ENCODE measurements at places on chromosomes 3 and 15.

DNA sequence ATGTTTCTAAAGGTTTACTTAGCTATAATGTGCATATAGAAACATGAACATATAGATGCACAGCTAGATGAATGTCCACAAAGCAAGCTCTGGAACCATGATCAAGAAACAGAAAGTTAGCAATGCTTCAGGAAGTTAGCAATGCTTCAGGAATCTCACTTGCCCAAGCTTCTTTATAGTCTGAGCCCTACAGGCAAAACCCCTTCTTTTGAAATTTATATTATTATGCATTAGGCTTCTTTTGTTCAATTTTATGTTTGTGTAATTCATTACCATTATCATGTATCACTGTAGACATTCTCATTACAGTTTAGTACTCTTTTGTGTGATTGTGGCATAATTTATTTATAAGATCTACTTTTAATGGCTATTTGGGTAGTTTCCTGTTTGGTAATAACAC is 286.4 kb upstream of the BCHE start:
- no peak for DNase-seq

DNA sequence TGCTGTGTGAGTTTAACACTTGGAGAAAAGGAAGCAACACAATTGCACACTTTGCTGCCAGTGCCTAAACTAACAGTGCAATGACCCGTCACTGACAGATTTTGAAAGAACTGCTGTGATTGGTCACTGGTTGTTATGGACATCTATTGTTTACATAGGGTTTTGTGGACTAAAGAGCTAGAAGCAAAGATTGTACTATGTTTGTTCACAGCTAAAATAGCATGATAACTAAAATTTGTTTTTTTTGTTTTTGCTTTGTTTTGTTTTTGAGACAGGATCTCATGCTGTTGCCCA is 112.4 kb upstream of the GOLGA8J start:
- DNase-seq, result peak; percentile 30

DNA sequence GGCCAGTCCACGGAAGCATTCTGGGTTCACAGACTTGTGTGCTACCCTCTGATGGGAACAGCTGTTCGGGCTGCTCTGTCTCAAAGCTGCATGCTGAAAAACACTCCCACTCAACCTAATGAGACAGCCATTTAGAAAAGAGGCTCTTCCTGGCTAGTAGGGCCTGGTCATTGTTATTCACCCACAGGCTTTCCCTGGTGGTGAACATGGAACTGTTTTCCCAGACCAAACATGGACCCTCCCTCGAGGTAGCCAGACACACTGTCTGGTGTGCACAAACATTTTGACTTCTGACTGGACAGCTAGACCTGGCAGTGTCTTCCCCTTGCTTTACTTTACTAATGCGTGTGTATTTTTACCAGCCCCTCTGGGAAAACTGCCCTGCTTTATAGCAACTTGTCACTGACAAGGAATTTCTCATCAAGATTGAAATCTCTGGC is 39.0 kb downstream of the MECOM start:
- no peak for DNase-seq

GRCh38 chr3:184703657-184704056 is 8.2 kb downstream of the MAGEF1 start:
- DNase-seq, result no peak

GRCh38 chr3:174342171-174342570 is 517.0 kb upstream of the NAALADL2 start:
- no peak for DNase-seq

GRCh38 chr15:68346979-68347378 is 69.4 kb downstream of the FEM1B start:
- DNase-seq, result no peak

- DNase-seq, result no peak
Measured at GRCh38 chr3:194851941-194852340, 166.3 kb downstream of the FAM43A start.

GRCh38 chr3:49238274-49239127 is 38.5 kb downstream of the C3orf62 start:
- DNase-seq, result no peak

DNA sequence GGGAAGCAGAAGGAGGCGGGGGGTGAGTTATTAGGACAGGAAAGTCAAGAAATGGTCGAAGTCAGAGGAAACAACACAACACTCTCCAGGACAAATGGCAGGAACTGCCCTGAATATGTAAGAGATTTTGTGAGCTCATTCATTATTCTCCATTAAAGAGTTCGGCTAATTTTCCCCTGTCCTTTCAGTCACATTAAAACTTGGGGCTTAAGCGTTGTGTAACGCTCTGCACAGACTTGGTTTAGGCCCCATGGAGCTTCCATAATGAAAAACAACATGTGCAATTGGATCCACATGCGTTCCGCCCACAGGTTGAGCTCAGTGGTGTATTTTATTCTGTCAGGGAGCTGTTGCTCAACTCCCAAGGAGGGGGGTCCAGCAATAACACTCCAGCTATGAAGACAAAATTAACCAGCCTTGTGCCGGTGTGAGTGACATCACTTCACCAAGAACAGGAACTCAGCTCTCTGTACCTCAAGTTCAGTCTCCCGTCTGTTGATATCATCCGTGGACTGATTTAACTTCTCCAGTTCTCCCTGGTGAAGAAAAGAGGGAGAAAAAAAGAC is 2.3 kb downstream of the SH3BP5 start:
- no peak for DNase-seq

- no peak for DNase-seq
Measured at GRCh38 chr3:179943117-179943880, 93.4 kb downstream of the PEX5L start.
